Stimulated activated CD4-positive, alpha-beta T cell treated with anti-CD3 and anti-CD28 coated beads, Interleukin-1b, Interleukin-23, amount 100 ng/mL, for 1 hour (primary cell): ENCODE measurements at places on chromosomes 1 and 21.

- DNase-seq: no peak
These were observed 115.0 kb upstream of the COL6A1 start for GRCh38 chr21:45866551-45866950.

- DNase-seq: peak; percentile 33
These were observed 55.9 kb downstream of the MRPS6 start for GRCh38 chr21:34129039-34129891.

GRCh38 chr21:33229099-33229783 lies 497 bp upstream of the IFNAR2 start:
- DNase-seq: no peak

- no peak for DNase-seq
These were observed 10.4 kb upstream of the TSPAN2 start for GRCh38 chr1:115099693-115100050.

DNA sequence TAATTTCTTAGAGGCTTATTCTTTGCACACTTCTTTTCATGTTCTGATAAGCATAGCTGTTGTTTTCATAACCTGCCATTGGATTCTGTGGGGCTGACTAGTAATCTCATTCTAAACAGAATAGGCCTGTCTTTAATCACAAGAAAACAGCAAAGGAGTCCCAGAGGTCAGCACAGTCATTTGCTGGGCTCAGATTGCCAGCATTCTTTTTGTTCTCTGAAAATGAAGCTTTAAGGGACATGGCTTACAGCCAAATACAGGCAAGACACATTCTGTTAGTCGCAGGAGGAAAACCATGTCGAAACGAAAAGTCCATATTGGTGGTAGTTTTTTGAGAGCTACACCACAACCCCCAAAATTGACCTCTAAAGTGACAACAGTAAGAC lies 75.0 kb downstream of the MRPS6 start:
- no peak for DNase-seq

GRCh38 chr1:171670739-171671138 lies 18.3 kb upstream of the MYOC start:
- DNase-seq: no peak

- no peak for DNase-seq
These were observed 13.0 kb upstream of the PAQR6 start for GRCh38 chr1:156260896-156261295.

DNA sequence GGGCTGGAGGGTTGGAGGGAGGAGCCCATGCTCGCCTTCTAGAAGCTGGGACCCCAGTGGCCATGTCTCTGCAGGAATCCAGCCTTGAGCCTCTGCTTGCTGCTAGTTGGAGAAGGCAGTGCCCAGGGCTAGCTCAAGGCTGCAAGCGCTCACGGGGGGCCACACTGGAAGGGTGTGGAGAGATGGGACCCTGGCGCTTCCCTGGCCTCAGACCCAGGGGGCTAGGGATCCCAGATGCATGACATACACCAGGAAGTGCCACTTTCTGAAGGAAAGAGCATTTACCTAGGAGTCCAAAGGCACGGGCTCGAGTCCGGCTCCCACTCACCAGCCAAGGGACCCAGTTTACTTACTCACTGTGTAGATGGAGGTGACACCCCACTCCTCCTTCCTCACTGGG lies 32.6 kb downstream of the NENF start:
- no peak for DNase-seq
